Sigmoid colon (tissue), 7 donors: ENCODE measurements at places on chromosomes 11 and 22. TPM values are rescaled to one million over a fixed set of nuclear protein-coding genes. Genes with fewer than 3 reads are reported as not detected.

HTR3A gene
- 1.6 TPM for total RNA-seq

DNA sequence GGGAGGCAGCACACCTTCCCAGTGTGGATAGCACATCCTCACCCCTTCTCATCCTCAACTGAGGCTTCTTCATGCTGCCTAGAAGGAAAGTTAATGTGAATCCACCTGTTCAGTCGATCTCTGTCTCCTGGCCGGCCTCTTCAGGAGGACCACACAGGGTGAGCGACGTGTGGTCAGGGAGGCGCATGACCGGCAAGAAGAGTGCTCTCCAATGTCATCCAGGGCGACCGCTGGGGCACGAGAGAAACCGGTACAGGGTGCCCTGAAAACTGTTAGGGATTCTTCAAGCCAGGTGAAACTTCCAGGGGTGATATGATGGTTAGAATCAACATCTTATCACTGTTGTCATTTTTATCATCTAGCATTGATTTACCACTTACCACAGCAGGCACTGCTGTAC, 43.0 kb downstream of the IGSF9B start:
- no peak overlapping the region for H3K27ac ChIP-seq
- H3K4me1 ChIP-seq: no peaks in the 10 kb centered on the region
- H3K4me3 ChIP-seq: no peak overlapping the region
- no peaks in the 10 kb centered on the region for H3K27me3 ChIP-seq
- peaks cover 10% of the 10 kb centered on the region for H3K36me3 ChIP-seq

OR5B21 gene
- total RNA-seq: not detected

GRCh38 chr11:133828871-133829270, 16.4 kb downstream of the SPATA19 start:
- no peaks in the 10 kb centered on the region for H3K27me3 ChIP-seq
- no peak for DNase-seq
- H3K4me3 ChIP-seq: no peak overlapping the region
- no peaks in the 10 kb centered on the region for H3K4me1 ChIP-seq

DNA sequence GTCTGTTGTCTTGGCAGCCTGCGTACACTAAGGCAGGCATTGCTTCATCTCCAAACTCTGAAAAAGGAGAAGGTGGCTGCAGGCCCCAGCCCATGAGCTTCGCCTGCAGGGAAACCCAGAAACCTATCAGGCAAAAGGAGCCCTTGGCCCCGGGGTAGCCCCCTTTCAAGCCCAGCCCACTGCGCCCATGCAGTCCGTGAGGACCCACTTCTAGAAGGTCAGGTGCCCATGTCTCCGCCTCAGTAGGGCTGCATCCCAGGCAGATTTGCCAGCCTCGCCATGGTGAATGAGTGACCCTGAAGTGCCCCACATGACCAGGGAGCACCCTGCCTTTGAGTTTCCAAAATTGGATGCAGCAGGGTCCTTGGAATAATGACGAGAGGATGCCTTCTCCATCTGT, 1158.4 kb downstream of the BRD1 start:
- no peaks in the 10 kb centered on the region for H3K27me3 ChIP-seq
- DNase-seq: no peak
- H3K4me1 ChIP-seq: no peaks in the 10 kb centered on the region
- H3K27ac ChIP-seq: no peak overlapping the region
- H3K36me3 ChIP-seq: no peaks in the 10 kb centered on the region

ENTHD1 gene
- not detected for total RNA-seq

DNA sequence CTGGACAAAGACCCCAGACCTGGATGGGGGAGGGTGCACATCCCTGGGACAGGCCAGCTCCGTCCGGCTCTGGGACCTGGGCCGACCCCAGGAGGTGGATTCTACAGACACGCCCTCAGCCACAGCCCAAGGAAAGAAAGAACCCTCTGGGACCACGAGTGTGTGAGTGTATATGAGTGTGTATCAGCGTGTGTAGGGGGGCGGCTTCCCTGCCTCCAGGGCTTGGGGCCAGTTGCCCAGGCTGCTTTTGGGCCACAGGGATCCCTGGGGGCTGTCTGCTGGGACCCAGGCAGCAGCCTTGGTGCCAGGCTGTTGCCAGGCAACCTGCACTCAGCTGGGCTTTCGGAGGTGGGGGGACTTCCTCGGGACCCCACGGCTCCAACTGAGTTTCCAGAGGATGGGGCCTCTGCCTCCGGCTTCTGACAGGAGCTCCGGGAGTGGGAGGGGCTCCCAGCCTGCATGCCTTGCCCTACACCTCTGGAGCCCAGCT, 8.9 kb downstream of the DUSP8 start:
- no peaks in the 10 kb centered on the region for H3K27me3 ChIP-seq
- H3K36me3 ChIP-seq: no peaks in the 10 kb centered on the region
- no peaks in the 10 kb centered on the region for H3K4me1 ChIP-seq
- no peak for DNase-seq
- peak overlapping the region; percentile 85 for H3K27ac ChIP-seq
- no peak overlapping the region for H3K4me3 ChIP-seq
